Cortex of kidney (tissue), 1 donor: ENCODE measurements at places on chromosomes 7 and 10.

DNA sequence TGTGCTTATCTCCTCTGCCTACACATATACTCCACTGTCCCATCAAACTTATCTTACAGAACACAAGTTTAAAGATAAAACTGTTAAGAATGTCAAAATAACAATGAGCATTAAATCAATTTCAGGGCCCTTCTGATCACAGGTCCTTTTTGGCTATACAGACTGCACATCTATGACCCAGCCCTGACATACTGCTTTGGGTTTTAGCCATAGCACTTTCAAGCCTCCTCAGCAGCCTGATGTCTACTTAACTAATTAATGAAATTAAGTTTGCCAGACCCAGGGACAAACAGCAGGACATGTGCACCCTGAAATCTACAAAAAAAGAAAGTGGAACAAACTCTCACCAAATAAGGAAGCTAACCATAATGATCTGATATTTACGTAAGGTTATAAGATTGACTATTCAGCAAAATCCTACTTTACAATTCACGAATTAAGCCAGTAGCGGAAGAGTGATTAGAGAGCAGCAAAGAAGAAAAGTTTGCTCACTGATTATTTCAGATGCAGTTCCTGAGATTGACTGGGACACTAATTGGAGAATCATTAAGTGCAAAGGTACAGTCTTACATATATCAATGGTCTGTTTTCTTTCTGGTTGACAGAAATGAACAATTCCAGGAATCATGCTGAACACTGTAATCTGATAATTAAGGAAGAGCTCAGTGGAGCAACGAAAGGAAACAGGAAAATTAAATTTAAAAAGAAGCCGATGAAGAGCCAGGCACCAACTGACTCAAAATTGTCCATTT is 669.3 kb upstream of the LRRN3 start:
- DNase-seq = no peak

GRCh38 chr10:28280652-28281051 is 22.2 kb downstream of the MPP7 start:
- DNase-seq = no peak

GRCh38 chr7:137953665-137954470 is 48.0 kb downstream of the CREB3L2 start:
- no peak for DNase-seq

DNA sequence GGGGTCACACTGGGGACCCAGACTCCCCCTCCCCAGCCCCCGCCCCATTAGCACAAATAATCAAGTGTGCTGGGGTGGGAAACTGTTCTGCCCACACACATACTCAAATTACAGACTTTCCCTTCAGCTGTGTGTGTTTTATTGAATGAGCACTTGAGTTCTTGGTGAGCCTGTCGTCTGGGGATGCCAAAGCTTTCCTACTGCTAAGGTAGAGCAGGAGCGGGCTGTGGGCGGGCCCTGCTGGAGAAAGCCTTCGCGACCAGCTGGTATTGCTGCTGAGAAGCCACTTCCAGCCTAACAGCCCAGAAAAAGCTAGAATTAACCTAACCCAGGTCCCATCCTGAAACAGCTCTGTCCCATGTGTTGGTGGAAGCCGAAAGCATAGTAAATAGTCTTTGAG is 87.0 kb upstream of the KMT2E start:
- DNase-seq = no peak

- DNase-seq = no peak
Observed at GRCh38 chr7:77867537-77867865, 68.9 kb downstream of the PHTF2 start.

GRCh38 chr7:128116740-128117139 is 85.5 kb upstream of the LRRC4 start:
- no peak for DNase-seq

- no peak for DNase-seq
Observed at GRCh38 chr10:128943111-128943510, 523.9 kb upstream of the MGMT start.

- no peak for DNase-seq
Observed at GRCh38 chr7:11952972-11953371, 121.0 kb upstream of the THSD7A start.

DNA sequence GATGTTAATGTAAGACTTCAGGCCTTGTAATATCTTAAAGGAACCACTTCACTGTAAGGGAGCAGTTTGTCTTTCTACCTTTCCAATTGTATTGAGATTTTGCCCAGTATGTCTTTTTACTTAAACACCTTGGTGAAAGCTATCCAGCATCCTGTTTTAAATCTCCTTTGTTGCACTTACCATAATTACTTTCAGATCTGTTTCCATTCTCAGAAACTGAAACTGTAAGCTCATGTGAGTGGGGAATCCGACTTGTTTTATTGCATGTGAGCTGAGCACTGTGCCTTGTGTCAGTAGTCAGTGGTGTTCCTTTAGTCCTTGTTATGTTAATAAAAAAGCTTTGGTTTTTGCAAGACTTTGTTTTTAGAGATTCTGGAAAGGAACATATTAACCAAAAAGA is 42.2 kb downstream of the BMPR1A start:
- no peak for DNase-seq

- no peak for DNase-seq
Observed at GRCh38 chr7:142111499-142111898, at the start of gene MGAM2. TSS of gene MGAM2 (plus strand) at chr7:142111718. CDS start at chr7:142116874, 5,156 bp downstream.

- no peak for DNase-seq
Observed at GRCh38 chr7:91180746-91181145, 83.5 kb upstream of the FZD1 start.

- no peak for DNase-seq
Observed at GRCh38 chr10:124291001-124291701, 127.6 kb downstream of the OAT start.

DNA sequence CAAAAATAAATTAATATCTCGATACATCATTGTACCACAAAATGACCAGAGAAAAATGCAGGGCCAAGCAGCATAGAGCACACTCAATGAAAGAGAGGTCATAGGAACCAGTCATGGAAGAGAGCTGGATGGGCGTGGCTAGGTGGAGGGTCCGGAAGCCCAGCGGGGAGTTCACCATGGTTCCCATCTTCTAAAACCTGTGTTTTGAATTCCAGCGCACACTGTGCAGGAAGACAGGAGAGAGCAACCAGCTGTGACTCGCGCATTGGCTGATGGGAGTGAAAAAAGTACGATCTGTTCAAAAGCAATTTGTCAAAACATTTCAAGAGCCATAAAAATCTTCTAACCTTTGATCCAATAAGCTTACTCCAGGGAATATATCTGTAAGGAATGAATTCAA is 125.2 kb upstream of the NANOS1 start:
- DNase-seq = no peak

- no peak for DNase-seq
Observed at GRCh38 chr10:86953747-86954680, 3.4 kb downstream of the MMRN2 start.

DNA sequence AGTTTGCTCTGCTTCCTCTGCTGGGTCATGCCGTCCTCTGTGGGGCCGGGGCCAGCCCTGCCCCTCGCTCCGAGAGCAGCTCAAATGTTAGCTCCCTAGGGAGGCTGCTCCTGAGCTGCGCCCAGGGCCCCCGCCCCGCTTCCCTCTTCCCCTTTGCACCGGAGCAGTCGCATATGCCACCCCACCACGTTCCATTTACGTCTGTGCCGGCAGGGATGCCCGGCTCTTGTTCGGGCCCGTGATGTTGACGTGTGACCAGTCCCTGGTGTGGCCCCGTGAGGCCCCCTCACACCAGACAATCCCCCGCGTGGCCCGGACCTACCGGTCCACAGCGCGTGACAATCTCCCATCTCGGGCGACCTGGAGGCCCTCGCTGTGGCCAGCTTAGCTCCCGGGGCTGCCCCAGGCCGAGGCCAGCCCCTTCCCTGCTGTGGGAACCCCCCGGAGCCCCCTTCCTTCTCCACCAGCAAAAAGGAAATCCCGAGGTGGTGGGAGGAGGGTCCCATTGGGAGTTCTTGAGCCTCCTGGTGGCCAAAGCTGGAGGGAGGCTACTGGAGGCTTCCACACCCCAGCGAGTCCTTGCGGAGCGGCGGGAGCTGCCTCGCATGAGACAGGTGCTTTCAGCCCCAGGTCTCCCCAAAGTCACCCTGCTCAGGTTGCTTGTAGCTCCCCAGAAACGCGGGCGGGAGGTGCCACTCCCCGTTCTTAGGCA is 15.2 kb downstream of the FAM20C start:
- no peak for DNase-seq

GRCh38 chr10:128814782-128815181 is 652.3 kb upstream of the MGMT start:
- no peak for DNase-seq

- DNase-seq = no peak
Observed at GRCh38 chr10:17872191-17873091, 63.3 kb downstream of the MRC1 start.

DNA sequence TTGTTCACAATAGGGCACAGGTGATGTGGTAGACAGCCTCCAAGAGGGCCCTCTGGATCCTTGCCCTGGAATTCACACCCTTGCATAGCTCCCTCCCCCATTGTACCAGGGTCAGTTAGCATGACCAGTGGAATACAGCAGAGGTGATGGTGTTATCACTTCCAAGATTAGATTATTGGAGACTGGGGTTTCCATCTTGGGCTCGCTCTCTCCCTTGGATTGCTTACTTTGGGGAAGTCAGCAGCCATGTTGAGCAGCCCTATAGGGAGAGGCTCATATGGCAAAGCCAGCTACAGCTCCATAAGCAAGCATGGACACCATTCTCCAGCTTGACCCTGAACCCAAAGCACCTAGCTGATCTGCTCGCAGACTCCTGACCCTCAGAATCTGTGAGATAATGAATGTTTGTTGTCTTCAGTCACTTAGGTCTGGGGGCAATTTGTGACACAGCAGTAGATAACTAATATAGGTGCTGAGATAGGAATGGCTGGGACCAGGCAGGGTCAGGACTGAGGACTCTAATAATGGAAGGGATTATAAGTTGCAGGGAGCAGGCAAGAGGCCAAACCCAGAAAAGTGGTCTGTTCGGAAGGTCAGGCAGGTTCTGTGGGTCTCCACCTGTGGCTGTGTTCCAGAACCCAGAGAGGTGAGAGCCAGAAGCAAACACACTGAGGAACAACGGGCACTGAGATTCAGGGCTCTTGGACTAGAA is 22.9 kb downstream of the TBXAS1 start:
- DNase-seq = no peak

- DNase-seq = no peak
Observed at GRCh38 chr7:65820287-65820950, 52.5 kb upstream of the VKORC1L1 start.

- no peak for DNase-seq
Observed at GRCh38 chr7:66267249-66267648, 62.1 kb downstream of the TPST1 start.

DNA sequence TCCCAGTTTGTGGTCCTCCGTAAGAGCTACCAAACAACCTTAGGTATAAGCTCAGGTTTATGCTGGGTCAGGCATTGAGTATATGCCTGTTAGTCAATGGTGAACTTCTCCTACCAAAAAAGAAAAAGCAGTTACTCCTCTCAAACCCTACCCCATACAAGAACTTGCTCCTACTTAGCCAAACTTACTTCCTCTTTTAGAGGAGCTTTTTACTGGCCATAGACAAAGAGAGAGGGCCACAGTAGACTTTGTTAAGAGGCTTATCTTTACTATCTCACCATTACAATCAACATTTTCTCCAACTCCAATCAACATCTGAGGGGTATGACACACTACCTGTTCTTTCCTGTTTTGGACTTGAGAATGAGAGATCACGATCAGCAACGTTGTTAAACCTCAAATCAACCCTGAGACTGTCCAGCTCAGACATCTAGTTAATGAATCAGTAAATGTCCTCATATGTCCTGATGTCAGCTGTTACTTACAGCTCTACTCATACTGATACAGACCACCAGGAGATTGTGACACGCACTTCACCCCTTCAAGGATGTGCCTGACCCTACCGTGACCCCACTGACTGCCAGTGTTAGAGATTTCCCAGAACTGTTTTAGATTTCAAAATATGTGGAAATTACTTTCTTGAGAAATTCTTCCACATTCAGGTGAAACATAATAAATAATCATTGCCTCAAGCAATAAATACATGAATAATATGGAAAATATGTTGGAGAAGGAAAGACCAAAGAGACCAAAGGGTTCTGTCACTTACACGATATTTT is 18.4 kb upstream of the CCDC71L start:
- no peak for DNase-seq

GRCh38 chr7:129740574-129741410 is 129.3 kb downstream of the NRF1 start:
- DNase-seq = no peak

- DNase-seq = no peak
Observed at GRCh38 chr7:88202799-88203198, 17.0 kb downstream of the SRI start.

GRCh38 chr7:14691597-14692203 is 210.9 kb downstream of the DGKB start:
- no peak for DNase-seq

DNA sequence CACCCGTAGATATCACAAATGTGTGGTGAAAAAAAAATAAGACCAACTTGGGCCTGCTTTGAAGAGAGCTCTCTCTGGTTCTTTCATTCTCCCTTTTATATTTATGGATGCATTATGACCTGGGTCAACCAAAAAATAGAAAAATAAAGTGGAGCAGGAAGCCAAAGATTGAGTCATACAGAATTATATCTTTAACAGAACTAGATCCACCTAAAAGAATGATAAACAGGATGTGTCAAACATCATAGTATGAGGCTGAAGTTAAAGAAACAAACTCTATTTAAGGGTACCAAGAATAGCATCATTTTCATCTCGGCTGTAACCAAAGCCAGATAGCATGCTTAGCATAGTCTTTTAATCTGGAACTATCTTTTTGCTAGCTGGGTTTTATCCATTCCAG is 28.8 kb upstream of the NMT2 start:
- no peak for DNase-seq

DNA sequence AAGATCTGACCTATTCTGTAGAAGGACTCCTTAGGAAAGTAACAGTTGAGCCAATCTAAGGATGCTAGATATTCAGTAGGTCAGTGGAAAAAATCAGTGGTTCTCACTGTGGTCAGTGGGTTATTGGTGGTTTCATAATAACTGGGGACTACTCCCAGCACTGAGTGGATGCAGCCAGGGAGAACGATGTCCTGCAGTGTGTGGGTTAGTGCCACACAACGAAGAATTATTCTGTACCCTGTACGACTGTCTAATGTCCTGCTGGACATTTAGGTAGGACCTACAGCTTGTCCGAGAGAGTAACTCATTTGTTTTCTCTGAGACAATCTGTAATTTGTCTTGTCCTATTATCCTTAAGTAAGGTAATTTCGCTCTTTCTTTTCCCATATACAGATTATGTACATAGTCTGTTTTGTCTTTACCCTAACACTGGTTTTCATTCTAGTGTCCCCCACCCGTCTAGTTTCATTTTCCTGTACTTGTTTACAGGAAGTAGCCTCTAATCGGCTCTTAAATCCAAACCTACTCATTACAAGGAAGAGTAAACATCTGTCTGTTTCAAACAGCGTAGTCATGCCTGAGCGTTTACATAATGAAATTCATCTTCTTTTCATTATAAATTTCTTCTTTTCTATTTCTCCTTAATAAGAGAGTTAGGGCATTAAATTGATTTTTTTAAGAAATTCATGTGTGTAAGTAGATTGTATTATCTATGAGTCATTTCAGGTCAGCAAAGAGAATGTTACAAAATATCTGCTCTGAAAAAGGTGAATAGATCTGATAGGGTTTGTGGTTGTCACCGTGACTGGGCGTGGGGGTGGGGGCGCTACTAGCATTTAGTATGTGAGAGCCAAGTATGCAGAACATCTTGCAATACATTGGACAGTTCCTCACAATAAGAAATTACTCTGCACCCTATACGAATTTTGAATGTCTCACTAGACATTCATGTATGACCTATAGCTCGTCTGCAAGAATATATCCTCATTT is 8.3 kb upstream of the ZC3HAV1L start:
- no peak for DNase-seq
